Natural killer cell (primary cell): ENCODE measurements at places on chromosomes 11 and 22.

DNA sequence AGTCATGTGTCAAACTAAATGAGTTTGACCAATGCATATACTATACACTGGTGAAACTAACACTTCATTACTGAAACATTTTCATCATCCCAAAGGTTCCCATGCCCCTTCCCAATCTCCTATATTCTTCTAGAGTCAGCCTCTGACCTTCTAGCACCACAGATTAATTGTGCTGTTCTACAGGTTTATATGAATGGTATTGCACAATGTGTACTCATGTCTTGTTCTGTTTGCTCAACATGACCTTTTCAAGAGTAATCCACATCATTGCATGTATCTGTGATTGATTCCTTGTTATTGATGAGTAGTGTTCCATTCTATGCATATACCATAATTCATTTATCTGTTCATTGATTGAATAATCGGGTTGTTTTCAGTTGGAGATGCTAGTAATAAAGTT lies 7.5 kb upstream of the OR8G1 start:
- no peak overlapping the region for H3K27ac ChIP-seq
- no peaks in the 10 kb centered on the region for H3K4me1 ChIP-seq
- H3K27me3 ChIP-seq: no peaks in the 10 kb centered on the region
- no peak for DNase-seq
- H3K4me3 ChIP-seq: no peak overlapping the region
- H3K36me3 ChIP-seq: no peaks in the 10 kb centered on the region

DNA sequence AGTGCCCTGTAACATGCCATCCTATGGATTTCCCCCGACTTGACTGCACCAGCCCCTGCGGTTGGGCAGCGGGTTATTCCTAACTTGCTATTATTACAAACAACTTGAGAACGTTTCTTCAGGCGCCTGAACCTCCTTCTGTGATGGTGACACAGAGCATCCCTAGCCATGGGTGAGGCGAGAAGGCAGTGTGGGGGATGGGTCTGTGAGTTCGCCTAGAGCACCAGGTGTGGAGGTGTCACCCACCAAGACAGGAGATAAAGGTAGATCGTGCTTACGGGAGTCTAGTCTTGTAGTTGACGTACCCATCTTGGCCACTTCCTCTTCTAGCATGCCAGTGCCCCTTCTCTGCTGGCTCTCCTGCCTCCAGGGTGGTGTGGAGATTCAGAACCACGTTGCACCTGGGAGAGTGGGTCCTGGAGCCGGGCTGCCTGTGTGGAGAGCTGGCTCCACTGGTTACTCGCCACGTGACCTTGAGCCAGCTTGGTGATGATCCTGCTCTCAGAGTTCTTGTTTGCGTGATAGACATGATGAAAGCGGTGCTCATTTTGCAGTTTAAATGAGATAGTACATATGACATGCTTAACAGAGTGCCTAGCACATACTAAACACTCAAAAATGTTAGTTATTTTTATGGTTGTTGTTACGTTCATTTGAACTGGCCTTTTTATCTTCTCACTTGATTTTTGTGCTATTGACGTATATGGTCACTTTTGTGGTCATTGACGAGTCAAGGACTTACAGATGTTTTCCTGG lies 37.8 kb downstream of the TBC1D22A start:
- no peak for DNase-seq
- H3K27ac ChIP-seq: no peak overlapping the region
- peaks cover 57% of the 10 kb centered on the region for H3K36me3 ChIP-seq

GRCh38 chr11:2089536-2090165 lies 49.5 kb downstream of the IGF2 start:
- H3K27me3 ChIP-seq: peaks cover 5% of the 10 kb centered on the region
- no peak overlapping the region for H3K27ac ChIP-seq
- H3K4me1 ChIP-seq: peaks cover 10% of the 10 kb centered on the region
- no peaks in the 10 kb centered on the region for H3K36me3 ChIP-seq
- DNase-seq: peak; percentile 49

DNA sequence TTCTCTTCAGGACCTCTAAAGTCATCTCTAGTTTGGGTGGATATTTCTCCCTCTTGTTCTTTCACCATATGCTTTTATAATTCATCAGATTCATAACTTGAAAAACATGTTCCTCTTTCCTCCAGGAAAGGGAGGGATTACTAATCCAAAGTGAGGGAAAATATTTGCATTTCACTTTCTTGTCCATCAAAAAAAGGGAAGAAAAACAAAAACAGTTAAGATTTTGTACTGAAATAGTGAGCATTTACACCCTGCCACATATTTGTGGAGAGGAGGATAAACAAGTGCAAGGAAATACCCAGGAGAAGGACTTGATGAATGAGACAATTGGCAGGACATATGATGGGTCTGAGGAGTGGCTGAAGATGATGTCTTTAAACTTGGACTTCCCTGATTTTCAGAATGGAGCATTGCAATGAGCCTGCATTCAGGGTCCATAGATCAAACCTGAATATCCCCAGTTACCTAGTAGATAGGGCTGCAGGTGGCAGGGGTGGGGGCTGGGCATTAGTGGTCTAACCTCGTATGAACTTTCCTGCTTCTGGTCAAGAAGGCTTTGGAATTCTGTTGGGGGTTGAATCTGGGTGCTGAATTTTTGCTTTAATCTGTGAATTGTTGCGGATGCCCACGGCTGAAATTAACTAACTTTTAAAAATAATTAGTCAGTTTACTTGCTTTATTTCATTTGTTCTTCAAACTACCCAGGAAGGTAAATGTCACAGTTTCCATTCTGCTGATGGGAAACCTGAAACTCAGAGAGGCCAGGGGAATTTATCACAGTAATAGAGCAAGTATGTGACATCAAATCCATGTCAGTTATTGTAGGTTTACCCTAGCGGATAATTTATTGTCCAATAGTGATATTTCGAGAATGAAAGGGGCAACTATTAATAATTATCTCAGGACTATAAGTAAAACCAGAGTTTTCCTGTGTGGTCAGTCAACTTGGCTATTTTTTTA lies 36.9 kb upstream of the TMEM123 start:
- H3K4me1 ChIP-seq: no peaks in the 10 kb centered on the region
- H3K4me3 ChIP-seq: no peak overlapping the region
- no peaks in the 10 kb centered on the region for H3K36me3 ChIP-seq
- no peak for DNase-seq

- no peak overlapping the region for H3K27ac ChIP-seq
- H3K4me1 ChIP-seq: no peaks in the 10 kb centered on the region
- H3K4me3 ChIP-seq: no peak overlapping the region
- no peak for DNase-seq
- H3K27me3 ChIP-seq: no peaks in the 10 kb centered on the region
These were observed 333.3 kb downstream of the MIAT start for GRCh38 chr22:26990503-26991189.

DNA sequence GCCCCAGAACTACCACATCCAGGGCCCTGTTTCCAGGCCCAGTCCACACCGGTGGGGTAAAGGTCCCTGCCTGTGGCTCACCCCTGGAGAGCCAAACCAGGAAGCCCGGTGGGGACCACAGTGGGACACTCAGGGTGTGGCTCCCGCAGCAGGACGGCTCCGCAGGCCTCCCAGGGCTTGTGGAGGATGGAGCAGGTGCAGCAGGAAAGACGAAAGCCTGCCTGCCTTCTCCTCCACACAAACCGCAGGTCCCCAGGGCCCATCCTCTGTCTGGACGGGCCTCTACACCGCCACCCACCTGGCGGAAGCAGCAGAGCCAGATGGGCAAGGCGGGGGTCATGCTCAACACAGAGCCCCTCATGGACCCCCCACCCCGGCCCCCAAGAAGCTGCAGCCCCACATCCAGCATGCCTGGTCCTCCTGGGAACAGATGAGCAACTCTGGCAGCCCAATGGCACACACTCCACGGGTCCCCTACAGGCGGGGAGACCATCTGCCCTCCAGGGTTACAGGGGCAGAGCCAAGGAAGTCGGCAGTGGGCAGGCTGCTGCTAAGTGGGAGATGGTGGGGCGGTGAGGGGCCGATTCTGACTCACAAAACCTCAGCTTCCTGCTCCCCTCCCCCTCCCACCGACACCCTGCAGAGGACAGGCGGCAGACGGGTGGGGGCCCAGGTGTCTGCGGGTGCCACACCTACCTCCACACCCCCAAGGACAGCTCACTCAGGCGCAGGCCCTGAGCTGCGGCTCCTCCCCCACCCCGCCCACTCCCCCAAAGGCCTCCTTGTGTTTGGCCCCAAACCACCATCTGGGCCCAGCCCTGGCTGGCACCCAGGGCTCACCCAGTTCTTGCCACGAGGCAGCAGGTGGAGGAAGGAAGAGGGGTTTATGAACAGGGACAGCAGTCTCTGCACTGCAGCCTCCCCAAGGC lies 5.2 kb downstream of the SBF1 start:
- peaks cover 66% of the 10 kb centered on the region for H3K4me1 ChIP-seq
- H3K27me3 ChIP-seq: no peaks in the 10 kb centered on the region
- H3K4me3 ChIP-seq: peak overlapping the region; percentile 38
- peak overlapping the region; percentile 91 for H3K27ac ChIP-seq
- peaks cover 36% of the 10 kb centered on the region for H3K36me3 ChIP-seq
